ENCODE measurements at places on chromosomes 2 and 18.
A peak's percentile ranks its signal among the peaks of the same experiment; 100 is the strongest.

DNA sequence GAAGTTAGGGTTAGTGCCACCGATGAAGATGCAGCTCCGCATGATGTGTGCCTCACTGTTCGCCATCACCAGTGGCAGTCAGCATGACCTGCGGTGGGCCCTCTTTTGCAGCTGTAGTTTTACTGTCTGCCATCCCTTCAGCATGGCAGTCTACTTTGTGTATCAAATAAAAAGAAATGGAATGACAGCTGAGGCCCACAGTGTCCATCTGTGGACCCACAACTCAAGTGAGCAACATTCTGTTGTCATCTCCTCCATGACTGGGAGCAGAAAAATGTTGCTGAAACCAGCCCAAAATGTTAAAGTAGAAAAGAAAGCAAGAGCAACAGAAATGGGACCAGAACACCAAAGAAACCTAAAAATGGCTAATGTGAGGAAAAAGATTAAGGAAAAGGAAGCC lies 128.7 kb downstream of the MEP1B start:
- DNase-seq = no peak

DNA sequence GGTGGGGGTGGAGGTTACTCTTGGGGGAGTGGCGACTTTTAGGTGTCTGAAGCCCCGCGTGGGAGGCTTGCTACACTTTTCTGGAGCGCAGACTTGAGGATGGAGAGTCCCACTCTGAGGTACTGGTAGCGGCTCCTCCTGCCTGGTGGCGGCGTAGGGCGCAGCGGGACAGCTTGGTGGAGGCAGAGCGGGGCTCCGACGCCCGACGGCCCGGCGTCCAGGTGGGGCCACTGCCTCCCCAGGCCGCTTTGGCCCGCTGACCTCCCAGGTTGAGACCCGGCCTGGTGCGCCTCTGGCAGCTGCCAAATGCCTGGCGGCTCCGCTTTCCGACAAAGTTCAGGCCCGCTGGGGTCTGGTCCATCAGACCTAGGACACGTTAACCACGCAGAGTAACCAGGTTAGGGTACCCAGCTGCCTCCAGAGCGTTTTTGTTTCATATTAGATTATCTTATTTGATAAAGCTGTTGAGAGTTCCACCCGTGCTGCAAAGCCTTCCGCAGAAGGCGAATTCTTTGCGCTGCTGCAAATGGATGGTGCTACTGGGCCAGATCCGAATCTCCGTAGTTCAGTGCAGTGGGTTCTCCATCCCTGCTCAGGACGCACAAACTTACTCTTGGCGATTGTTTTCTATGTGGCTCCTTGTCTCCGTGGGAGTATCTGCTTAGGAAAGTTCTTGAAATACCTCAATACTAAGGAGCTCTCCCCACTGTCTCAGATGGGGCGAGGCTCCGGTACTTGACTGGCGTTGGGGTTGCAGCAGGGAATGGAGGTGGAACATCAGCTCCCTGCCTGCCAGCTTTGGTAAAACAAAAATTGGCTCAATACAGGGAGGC lies 405.9 kb downstream of the XIRP2 start:
- peak; percentile 32 for DNase-seq

DNA sequence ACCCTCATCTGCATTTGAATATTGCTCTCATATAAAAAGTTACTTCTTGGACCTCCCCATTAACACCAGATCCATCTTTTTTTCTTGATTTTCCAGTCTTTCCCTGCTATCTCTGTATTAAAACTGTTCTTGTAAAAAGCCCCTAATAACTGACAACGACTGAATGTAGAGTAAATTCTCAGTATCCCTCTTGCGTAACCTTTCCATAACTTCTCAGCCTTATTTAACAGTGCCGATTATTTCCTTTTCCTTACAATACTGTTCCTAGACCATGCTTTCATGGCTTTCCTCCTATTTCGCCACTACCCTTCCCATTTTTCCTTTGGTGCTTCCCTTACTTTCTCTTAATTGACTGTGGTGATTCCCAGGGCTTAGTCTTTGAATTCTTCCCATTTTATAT lies 348.9 kb upstream of the DSEL start:
- DNase-seq = no peak

- no peak for DNase-seq
Observed at GRCh38 chr2:58204195-58204959, 36.7 kb downstream of the FANCL start.

- no peak for DNase-seq
Observed at GRCh38 chr18:10495936-10496335, 29.9 kb upstream of the NAPG start.

DNA sequence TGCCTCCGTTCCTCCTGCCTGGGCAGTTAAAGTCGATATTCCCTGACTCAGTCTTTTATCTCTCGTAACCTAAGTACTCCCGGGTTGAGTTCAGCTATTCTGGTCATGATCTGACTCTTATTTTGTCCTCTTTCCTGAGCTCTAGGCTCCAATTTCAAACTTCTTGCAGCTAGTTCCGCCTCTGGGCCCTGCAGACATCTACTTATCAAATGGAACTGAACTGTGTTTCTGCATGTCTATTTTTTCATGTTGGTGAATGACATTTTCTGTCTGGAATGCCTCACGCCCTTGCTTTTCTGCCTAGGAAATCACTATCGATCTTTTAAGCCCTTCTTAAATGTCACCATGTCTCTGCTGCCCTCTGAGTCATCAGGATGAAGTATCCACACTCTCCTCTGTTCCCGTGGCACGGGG lies 101.5 kb downstream of the VAPA start:
- DNase-seq = no peak

DNA sequence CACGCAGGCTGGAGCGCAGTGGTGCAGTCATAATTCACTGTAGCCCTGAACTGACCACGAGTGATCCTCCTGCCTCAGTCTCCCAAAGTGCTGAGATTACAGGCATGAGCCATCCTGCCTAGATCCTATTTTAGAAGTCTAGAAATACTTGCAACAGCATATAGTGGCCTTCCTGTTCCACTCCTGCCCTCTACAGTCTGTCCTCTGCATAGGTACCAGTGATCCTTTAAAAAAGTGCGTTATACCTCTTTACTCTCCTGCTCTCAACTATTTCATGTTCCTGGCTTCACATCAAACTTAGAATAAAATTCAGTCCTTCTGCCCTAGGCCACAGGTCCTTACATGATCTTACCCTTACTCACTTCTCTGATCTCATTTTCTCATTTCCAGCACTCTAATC lies 6.0 kb downstream of the COMMD1 start:
- DNase-seq = no peak

DNA sequence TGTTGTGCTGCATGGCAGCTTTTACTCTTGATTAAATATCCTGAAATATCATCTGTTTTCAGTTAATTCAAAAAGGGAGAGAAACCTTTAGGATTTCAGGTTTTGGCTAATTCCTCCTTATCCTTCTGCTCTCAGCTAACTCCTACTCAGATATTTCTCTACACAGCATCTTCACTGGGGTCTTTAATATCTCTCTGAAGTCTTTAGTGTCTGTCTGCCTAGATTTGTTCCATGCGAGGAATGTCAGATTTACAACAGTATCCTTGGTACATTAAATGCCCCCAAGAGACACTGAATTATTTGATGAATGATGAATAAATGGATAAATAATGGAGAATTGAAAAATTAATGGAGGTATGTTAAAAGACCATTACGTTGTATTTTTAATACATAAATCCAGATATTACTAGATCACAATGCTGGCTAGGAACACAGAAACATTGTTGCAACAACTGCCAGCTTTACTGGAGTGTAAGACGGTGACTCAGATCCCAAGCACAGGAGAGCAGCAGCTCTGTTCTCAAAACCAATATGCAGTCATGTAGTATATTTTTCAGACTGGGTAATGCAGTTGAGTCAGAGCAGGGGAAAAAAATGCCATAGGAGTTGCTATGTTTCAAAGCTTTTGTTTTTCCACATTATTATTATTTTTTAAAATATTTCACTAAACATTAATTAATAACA lies 388.0 kb upstream of the SYT4 start:
- DNase-seq = peak; percentile 1

DNA sequence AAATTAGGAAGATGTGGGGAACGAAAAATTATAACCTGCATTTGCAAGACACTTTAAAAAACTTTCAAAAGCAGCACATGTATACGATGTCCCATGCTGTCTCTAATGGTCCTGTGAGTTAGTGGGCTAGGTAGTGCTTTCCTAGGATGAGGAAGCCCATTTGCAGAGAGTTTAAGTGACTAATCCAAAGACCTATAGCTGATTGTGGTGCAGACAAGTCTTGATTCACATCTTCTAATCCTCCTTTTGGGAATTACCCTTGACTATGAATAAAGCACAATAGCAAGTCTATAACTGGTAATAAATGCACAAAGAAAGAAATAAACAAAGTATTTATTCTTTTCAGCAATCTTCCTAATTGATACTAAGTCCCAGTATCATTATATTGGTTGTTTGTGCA lies 234.6 kb upstream of the FANCL start:
- DNase-seq = no peak

- DNase-seq = no peak
Observed at GRCh38 chr2:74239346-74239745, 40.9 kb downstream of the MTHFD2 start.

DNA sequence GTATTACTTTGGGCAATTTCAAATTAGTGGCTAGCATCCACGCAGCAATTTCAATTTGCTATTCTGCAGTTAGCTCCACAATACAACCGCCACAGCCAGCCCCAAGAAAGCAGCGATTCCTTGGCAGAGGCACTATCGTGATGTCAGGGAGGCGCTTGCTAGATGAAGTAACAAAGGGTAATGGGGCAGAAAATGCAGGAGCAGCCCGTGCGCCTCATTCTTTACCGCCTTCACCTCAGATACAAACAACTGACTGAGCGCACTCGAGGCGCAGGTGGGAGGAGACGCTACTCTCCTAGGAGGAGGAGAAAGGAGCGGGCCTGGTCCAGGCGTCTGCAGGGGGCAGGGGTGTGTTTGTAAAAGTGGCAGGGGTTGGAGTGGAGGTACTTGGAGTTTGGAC lies 76.9 kb upstream of the ASB18 start:
- no peak for DNase-seq

DNA sequence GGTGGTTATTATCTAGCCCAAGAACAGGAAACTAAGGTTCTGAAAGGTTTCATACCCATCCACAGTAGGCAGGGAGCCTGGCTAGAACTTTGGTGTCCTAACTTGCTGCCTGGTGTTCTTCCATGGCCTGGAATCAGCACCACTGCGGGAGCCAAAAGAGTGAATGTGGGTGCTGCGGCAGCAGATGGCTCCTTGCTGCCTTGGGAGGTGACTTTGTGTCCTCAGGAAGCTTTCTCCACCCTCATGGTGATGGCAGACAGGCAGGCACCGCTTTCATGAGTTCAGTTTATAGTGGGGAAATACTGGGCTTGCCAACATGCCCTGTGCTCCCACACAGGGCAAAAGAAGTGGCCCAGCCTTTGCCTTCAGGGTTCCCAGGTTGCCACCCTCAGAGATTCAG lies 385.2 kb downstream of the BCL11A start:
- no peak for DNase-seq

DNA sequence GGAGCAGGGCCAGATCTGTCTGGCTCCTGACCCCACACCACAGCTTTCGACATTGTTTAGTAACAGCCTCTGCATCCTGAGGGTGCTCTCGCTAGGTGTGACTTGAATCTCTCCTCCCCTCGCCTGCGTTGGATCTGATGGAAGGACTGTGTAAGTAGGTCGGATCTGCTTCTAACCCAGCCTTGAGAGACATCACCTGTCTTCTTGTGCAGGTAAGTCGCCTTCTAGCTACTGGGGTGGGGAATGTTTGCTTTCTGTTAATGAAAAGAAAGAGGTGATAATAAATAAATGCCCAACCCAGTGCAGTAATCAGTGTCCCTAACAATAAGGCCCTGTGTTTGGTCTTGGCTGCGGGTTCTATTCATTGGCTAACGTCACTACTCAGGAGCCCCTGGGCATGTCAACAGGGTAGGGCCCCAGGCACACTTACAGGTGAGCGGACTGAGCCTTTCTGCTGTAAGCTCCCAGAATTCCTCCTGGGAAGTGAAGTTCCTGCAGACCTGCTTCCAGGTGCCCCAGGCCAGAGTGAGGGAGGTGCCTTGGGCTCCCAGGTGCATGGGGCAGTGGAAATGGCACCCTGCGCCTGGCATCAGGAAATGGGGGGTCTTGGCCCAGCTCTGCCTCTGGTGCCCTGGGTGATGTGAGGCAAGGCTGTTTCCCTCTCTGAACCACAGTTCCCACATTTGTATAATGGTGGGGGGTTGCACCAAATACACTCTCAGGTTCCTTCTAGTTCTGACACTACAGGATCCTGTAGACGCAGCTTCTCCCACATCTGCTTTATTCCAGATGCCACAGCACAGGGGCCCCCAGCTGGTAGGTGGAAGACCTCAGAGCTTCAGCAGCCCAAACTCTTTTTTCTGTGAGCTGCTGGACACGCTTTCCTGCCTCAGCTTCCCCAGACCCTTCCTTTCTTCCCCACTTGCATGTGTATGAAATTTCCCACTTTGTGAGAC lies 11.2 kb upstream of the FOSL2 start:
- DNase-seq = no peak

GRCh38 chr2:219086196-219086595 lies 25.5 kb upstream of the IHH start:
- no peak for DNase-seq

DNA sequence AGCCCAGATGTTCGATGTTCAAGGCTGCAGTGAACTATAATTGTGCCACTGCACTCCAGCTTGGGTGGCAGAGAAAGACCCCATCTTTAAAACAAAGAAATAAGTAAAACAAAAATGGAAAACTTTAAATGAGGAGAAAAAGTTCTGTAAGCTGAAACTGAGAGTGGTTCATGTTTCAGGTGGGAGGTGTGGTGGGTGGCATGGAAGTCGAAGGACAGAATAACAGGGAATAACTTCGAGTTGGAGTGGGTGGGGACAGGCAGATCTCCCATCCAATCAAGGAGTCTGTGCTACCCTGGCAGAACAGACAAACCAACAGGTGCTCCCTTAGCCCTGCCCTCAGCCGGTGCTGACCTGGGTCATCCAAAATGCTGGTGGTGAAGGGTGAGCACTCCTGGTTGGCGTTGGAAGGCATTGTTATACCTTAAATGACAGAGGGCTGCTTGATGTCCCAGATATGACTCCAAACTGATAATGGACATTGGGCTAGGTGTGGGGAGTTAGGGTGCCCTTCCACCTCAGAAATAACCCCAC lies 328.4 kb downstream of the DYSF start:
- no peak for DNase-seq

GRCh38 chr2:205650931-205651330 lies 31.4 kb upstream of the NRP2 start:
- DNase-seq = no peak

GRCh38 chr18:44880170-44880569 lies 199.5 kb downstream of the SETBP1 start:
- DNase-seq = no peak

DNA sequence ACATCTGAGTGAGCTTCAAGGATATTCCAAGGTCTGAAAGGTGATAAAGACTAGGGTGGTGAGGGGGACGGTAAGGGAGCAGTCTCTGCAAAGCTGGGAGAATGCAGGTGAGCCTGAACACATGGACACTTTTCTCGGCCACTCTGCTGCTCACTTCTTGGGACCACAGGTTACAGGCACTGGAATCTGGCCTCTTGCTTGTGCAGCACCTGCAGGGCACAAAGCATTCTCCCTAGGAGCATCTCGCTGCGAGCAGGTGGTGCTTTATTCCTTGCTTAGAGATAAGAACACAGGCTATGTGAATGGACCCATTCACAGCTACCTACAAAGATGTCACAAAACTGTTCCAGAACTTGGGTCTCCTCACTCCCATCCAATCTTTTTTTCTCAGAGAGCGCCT lies 153.2 kb downstream of the DDX1 start:
- DNase-seq = no peak

GRCh38 chr2:12031866-12032265 lies 285.4 kb downstream of the LPIN1 start:
- no peak for DNase-seq

- DNase-seq = no peak
Observed at GRCh38 chr18:47915930-47916329, 14.5 kb downstream of the SMAD2 start.

- no peak for DNase-seq
Observed at GRCh38 chr2:184413671-184414229, 184.6 kb upstream of the ZNF804A start.

Measured in T1000 (cell line).